ENCODE measurements at places on chromosomes 5 and 9. TPM values are rescaled to one million over a fixed set of nuclear protein-coding genes. Genes with fewer than 3 reads are reported as not detected.

DNA sequence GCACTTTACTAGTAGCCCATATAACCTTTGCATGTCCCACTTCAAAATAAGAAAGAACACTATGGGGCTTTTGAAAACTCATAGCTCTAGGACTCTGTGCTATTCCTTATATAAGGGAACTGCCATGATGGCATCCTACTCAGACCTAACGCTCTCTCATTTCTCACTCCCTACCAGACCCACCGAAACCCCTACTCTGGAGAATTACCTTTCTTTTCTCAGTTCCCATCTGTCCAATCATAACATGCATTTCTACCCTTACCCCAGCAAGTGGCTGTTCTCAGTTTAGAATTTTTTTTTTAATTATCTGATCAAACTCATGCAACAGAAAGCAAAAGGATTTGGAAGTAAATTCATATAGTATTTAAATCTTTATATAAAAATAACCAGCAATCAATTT is 27.3 kb downstream of the CARNMT1 start:
- DNase-seq: no peak

GRCh38 chr9:70407081-70407503 is 7.4 kb downstream of the KLF9 start:
- peak; percentile 99 for DNase-seq

DNA sequence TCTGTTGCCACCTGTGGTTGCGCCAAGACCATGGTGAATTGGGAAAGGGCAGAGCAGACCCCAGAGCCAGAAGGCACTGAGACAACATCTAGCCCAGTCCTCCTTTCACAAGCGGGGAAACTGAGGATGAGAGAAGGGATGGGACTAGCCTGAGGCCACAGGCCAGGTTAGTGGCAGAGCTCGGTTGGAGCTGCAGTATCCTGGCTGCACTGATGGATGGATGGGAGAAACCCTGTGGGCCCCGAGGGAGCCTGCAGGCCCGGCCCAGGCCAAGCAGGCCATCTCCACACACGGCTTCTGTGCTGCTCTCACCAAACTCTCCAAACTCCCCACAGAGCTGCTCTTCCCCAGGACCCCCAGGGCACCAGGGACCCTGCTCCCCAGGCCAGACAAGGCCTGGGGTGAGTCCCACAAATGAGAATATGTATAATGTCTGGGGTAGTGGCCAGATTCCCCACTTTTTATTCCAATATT is 60.2 kb downstream of the TSTD2 start:
- DNase-seq: no peak

DNA sequence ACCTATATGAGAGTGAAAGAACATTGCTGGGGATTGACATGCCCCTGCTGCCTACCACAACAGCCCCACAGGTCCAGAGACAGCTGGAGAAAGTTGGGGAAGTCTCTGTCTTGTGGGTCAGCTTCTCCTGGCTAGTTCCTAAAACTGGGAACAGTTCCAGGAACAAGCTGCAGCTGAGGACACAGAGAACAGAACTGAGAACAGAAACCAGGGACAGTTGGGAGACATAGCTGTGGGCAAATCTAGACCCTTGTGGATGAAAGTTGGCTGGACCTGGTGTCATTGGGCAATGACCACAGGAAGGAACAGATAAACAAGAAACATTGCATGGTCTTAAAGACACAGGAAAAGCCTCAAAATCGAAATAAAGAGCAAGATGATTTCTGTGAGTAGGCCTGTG is 58.3 kb upstream of the MOCS2 start:
- peak; percentile 39 for DNase-seq

DNA sequence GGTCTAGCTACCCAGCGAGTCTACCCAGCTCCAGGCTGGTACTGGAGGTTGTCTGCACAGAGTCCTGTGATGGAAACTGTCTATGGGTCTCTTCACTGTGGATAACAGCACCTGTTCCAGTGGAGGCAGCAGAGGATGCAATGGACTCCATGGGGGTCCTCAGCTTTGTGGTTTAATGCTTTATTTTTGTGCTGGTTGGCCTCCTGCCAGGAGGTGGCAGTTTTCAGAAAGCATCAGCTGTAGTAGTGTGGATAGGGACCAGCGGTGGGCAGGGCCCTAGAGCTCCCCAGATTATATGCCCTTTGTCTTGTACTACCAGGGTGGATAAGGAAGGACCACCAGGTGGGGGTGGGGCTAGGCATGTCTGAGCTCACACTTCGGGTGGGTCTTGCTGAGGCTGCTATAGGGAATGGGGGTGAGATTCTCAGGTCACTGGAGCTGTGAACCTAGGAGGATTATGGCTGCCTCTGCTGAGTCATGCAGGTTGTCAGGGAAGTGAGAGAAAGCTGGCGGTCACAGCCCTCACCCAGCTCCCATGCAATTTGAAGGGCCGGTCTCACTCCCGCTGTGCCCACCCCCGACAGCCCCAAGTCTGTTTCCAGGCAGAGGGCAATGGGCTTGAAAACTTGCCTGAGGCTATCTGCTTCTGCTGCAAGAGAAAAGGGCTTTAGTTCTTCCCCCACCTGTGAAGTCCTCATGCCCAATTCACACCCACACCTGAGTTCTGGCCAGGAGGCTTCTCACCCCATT is 397.1 kb downstream of the TLE1 start:
- no peak for DNase-seq

DNA sequence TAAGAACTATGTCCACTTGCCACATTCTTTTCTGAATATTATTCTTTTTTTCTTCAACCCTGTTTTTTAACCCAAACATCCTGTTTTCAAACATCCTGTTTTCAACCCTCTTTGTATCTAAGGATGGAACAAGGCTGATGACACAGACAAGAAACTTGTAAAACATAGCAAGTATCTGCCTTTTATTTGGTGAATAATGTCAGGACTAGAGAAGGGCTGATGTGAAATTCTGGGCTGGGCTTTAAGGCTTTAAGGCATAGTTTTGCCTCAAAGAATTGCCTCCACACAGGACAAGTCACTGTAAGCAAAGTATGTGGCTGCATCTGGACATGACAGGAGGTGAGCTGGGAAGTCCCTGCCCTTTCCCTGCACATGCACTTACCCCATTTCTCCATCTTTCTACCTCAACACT is 42.5 kb upstream of the RIC1 start:
- DNase-seq: peak; percentile 79

PCDHGB6 gene
- total RNA-seq: 2.8 TPM
